ENCODE measurements at places on chromosomes 5 and 9.

DNA sequence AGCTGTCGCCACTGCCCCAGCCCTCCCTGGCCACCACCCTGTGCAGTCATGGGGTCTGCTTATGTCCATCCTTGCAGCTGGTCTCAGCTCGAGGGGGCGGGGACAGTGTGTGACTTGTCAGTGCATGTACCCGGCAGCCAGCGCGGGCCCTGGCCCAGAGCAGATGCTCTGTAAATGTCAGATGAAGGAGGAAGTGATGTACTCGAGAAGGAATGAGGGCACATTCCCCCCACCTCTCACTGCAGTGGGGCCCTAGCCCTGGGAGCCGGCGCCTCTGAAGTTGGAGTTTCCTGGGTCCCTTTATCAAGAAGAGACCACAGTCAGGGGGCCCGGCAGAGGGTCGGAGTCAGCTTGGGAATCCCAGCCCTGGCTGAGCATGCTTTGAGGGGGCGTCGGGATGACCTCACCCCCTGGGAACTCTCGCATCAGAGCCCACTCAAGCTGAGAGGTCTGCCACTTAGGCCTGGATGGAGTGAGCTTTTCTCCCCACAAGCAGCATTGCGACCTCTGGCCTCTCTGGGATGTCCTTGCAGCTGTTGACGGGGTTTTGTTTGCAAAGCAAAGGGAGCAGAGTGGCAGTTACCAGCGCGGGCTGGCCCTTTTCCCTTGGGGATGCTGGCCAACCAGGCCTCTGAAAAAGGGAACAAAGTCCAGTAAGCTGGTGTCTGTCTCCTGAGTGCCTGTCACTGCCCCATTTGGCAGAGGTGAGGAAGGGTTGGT lies 19.0 kb downstream of the NEURL1B start:
- DNase-seq: no peak

DNA sequence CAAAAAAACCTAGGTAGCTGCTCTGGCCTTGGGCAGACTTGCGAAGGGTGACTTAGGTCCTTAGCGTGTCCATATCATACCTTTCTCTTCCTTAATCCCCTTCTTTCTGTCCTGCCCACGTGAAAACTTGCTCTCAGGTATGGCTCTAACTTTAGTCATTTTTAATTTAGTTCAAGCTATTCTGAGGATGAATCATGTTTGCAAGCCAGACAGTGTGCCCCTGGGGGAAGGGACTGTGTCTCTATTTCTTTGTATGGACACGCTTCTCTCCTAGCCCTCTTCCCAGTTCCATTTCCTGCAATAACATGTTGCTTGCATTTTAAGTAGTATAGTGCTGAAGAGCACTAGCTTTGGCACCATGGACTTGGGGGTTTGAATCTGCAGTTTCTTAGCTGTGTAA lies 120.6 kb downstream of the PTTG1 start:
- no peak for DNase-seq

DNA sequence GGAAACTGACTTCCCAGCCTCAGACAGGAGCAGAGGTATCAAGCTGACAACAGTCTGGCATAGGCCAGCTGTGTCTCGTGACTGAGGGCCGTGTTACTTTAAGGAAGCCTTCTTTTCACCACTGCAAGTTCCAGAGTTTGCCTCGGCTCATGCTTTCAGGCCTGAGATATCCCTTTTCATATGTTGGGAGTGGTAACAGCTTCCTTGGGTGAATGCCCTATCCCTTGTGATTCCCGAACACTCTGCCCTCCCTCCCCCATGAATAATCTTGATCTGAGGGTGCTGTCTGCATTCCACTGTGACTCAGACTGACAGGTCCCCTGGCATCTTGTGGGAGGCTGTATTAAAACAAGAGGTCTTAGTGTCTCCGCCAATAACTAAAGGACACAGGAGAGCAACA lies 49.7 kb upstream of the ARL15 start:
- DNase-seq: no peak

- no peak for DNase-seq
Observed at GRCh38 chr5:155786108-155786507, 540.9 kb upstream of the SGCD start.

GRCh38 chr5:153460421-153460820 lies 30.0 kb upstream of the GRIA1 start:
- no peak for DNase-seq
